Activated CD4-positive, alpha-beta memory T cell treated with anti-CD3 and anti-CD28 coated beads, Interleukin-2, amount 10 ng/mL, durations not matched to agents 7 days and 5 days (primary cell): ENCODE measurements at places on chromosomes 12 and 14. TPM values are rescaled to one million over a fixed set of nuclear protein-coding genes. Genes with fewer than 3 reads are reported as not detected.
A peak's percentile ranks its signal among the peaks of the same experiment; 100 is the strongest.

GRCh38 chr14:88618476-88618875, 55.6 kb downstream of the ZC3H14 start:
- no peaks in the 10 kb centered on the region for H3K27me3 ChIP-seq
- no peak overlapping the region for H3K4me3 ChIP-seq
- H3K27ac ChIP-seq: no peak overlapping the region
- DNase-seq: no peak
- peaks cover 5% of the 10 kb centered on the region for H3K4me1 ChIP-seq

- peaks cover 46% of the 10 kb centered on the region for H3K4me1 ChIP-seq
- peak overlapping the region; percentile 64 for H3K27ac ChIP-seq
- peak overlapping the region; percentile 88 for H3K4me3 ChIP-seq
- DNase-seq: peak; percentile 31
- peaks cover 1% of the 10 kb centered on the region for H3K27me3 ChIP-seq
- peaks cover 8% of the 10 kb centered on the region for H3K36me3 ChIP-seq
Observed at GRCh38 chr12:121295746-121296617, 527 bp downstream of the CAMKK2 start.

Gene RASSF9
- total RNA-seq: not detected

DNA sequence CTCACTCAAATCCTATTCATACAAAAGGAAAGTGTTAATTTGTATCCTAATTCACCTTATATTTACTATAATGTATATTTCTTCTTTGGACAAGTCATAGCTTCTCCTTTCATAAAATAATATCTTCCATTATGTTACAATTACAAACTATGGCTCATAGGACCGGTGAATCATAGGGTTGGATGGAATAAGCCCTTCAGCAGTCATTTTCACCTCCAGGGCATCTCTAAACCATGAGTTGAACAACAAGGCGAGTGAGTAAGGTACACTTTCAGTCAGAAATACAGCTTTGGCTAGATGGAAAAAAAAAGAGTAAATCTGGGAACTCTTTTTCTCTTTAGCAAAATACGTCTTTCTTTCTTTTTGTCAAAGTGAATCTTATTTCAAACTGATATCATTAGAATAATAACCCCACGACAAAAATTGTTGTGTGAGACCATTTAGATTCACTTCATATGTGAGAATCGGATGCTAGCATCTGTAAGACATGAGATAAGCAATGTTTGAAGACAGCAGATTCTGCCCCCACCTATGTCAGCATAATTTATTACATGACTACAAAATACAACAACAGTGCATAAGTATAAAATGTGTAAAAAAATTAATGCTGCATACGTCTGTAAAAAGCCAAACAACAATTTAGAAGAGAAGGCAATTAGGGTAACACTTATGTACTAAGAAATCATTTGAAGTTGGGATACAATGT, 184.4 kb upstream of the SLC38A2 start:
- H3K4me1 ChIP-seq: peaks cover 3% of the 10 kb centered on the region
- H3K4me3 ChIP-seq: no peak overlapping the region
- H3K36me3 ChIP-seq: peaks cover 9% of the 10 kb centered on the region

Gene CD163L1
- total RNA-seq: not detected

Gene ARMH4
- total RNA-seq: not detected

GRCh38 chr12:127388985-127389384, 878.0 kb upstream of the TMEM132C start:
- no peak for DNase-seq
- no peak overlapping the region for H3K27ac ChIP-seq
- H3K4me1 ChIP-seq: no peaks in the 10 kb centered on the region
- H3K4me3 ChIP-seq: no peak overlapping the region
- H3K27me3 ChIP-seq: no peaks in the 10 kb centered on the region

Gene C1S
- total RNA-seq: 1.7 TPM

DNA sequence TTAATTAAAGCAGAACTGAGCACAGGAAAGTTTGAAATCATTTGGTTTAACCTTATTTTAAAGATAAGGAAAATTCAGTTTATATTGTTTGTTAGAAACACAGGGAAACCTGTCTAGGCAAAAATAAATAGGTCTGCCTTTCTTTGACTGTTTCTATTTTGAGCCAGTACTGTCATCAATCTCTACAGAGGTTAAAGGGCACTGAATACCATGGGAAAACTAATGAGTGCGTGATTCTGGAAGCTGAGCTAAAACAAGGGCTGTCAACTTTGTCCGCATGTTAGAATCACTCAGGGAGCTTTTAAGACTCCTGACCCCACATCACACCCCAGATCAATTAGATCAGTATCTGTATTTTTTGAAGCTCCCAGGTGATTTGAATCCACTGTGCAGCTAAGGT, 38.8 kb downstream of the NOPCHAP1 start:
- DNase-seq: no peak
- H3K27me3 ChIP-seq: no peaks in the 10 kb centered on the region
- no peaks in the 10 kb centered on the region for H3K4me1 ChIP-seq
- no peak overlapping the region for H3K27ac ChIP-seq
- no peak overlapping the region for H3K4me3 ChIP-seq

Gene CPNE6
- not detected for total RNA-seq

DNA sequence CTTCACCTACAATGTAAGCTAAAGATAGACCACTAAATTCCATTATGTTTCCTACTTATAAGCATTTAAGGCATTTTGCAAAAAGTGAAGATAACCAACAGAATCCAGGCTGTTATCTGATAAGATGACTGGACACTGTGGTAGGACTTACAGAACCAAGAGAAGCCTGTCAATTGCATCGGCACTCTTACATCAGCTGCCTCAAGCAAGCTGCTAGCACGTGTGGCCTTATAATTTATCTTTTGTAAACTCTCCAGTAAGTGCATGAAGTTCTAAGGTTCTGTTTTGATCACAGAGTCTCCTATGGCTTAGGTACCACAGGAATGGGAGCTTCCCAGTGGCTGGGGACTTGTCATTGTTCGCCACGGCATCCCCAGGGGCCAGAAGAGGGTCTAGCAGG, 88.7 kb downstream of the TRAFD1 start:
- H3K36me3 ChIP-seq: peaks cover 31% of the 10 kb centered on the region
- no peak overlapping the region for H3K4me3 ChIP-seq
- H3K4me1 ChIP-seq: no peaks in the 10 kb centered on the region
- no peak overlapping the region for H3K27ac ChIP-seq
- H3K27me3 ChIP-seq: no peaks in the 10 kb centered on the region

Gene GPR132
- 51.4 TPM for total RNA-seq

GRCh38 chr12:87704374-87704773, 324.8 kb downstream of the C12orf50 start:
- H3K4me1 ChIP-seq: no peaks in the 10 kb centered on the region
- no peak overlapping the region for H3K27ac ChIP-seq
- no peak for DNase-seq
- H3K36me3 ChIP-seq: no peaks in the 10 kb centered on the region

DNA sequence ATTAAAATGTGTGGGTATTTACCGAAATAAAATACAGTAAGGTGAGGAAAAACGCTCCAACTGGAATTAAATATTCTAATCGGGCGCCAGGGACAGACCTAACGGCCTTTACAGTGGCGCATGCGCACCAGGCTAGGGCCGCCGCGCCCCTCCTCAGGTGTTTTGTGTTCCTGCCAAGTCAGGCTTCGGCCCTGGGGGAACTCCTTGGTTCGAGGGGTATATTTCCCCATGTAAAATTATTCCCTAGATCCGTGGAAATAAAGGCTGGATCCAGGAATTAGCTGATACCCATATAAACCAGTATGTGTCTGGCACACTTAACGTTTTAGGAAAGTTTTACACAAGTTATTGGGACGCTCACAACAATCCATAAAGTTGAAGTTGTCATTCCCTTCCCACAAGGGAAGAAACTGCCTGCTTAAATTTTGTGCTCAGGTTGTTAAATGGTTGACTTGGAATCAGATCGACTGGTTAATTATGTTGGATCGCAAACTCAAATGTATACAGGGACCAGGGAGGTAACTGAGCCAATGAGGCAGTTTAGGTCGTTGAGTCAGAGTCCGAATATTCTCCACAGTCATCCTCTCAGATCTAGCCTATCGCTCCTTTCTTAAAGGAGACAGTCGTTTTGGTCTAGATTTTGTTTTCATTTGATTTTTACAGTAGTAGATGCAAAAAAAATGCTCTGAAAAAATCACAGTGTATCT, 621 bp upstream of the ANAPC7 start:
- peak; percentile 80 for DNase-seq
- H3K4me3 ChIP-seq: peak overlapping the region; percentile 97
- H3K27ac ChIP-seq: peak overlapping the region; percentile 98
- no peaks in the 10 kb centered on the region for H3K27me3 ChIP-seq
- H3K36me3 ChIP-seq: peaks cover 21% of the 10 kb centered on the region
- H3K4me1 ChIP-seq: peaks cover 28% of the 10 kb centered on the region

- no peak for DNase-seq
- H3K27ac ChIP-seq: peak overlapping the region; percentile 87
- H3K4me1 ChIP-seq: peaks cover 45% of the 10 kb centered on the region
- H3K27me3 ChIP-seq: no peaks in the 10 kb centered on the region
- peak overlapping the region; percentile 96 for H3K4me3 ChIP-seq
Observed at GRCh38 chr12:98645572-98646067, 530 bp downstream of the APAF1 start.

Gene RD3L
- total RNA-seq: not detected

Gene ESRRB
- 0.10 TPM for total RNA-seq

- H3K4me1 ChIP-seq: peaks cover 28% of the 10 kb centered on the region
- H3K36me3 ChIP-seq: peaks cover 20% of the 10 kb centered on the region
- peak overlapping the region; percentile 69 for H3K27ac ChIP-seq
- peaks cover 25% of the 10 kb centered on the region for H3K27me3 ChIP-seq
Observed at GRCh38 chr14:69153873-69154270, 953 bp upstream of the DCAF5 start.

- no peak overlapping the region for H3K4me3 ChIP-seq
- H3K27me3 ChIP-seq: peaks cover 7% of the 10 kb centered on the region
- no peak for DNase-seq
- peaks cover 5% of the 10 kb centered on the region for H3K4me1 ChIP-seq
- no peaks in the 10 kb centered on the region for H3K36me3 ChIP-seq
Observed at GRCh38 chr12:12323591-12323990, 26.5 kb downstream of the MANSC1 start.

GRCh38 chr14:54554401-54554800, 12.5 kb upstream of the SAMD4A start:
- H3K4me1 ChIP-seq: no peaks in the 10 kb centered on the region
- H3K27me3 ChIP-seq: peaks cover 14% of the 10 kb centered on the region
- no peaks in the 10 kb centered on the region for H3K36me3 ChIP-seq
- H3K4me3 ChIP-seq: no peak overlapping the region
- H3K27ac ChIP-seq: no peak overlapping the region

DNA sequence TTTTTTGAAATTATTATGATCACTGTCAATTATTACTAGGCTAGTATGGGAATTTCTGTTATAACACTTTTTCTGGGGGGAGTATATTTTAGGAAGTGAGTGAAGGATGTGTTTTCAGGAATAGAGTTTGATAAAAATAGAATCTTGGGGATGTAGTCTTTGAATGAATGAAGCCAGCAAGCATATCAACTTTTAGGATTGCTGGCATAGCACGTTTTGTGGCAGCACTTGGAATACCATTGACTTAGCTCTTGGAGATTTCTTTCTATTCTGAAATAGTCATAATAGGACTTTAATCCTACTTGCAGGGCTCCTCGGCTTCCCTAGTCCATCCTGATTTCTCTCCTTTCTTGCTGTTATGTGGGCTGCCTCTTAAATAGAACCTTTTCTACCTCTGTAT, 141.6 kb downstream of the DACT1 start:
- H3K4me1 ChIP-seq: no peaks in the 10 kb centered on the region
- H3K4me3 ChIP-seq: no peak overlapping the region
- H3K36me3 ChIP-seq: no peaks in the 10 kb centered on the region

- H3K4me1 ChIP-seq: peaks cover 16% of the 10 kb centered on the region
- no peak overlapping the region for H3K4me3 ChIP-seq
- no peak for DNase-seq
- H3K27ac ChIP-seq: no peak overlapping the region
Observed at GRCh38 chr12:104152685-104153241, 14.8 kb upstream of the NFYB start.

- no peak overlapping the region for H3K27ac ChIP-seq
- no peak overlapping the region for H3K4me3 ChIP-seq
- no peak for DNase-seq
- no peaks in the 10 kb centered on the region for H3K36me3 ChIP-seq
Observed at GRCh38 chr12:55666508-55666907, 29.8 kb downstream of the OR10P1 start.

- H3K27ac ChIP-seq: no peak overlapping the region
- no peaks in the 10 kb centered on the region for H3K27me3 ChIP-seq
- no peaks in the 10 kb centered on the region for H3K36me3 ChIP-seq
- H3K4me1 ChIP-seq: no peaks in the 10 kb centered on the region
Observed at GRCh38 chr12:41061192-41061591, 126.9 kb upstream of the PDZRN4 start.

GRCh38 chr12:126337556-126338441, 1272.6 kb downstream of the AACS start:
- H3K4me1 ChIP-seq: no peaks in the 10 kb centered on the region
- DNase-seq: no peak
- no peaks in the 10 kb centered on the region for H3K36me3 ChIP-seq
- no peak overlapping the region for H3K27ac ChIP-seq
- H3K27me3 ChIP-seq: no peaks in the 10 kb centered on the region

DNA sequence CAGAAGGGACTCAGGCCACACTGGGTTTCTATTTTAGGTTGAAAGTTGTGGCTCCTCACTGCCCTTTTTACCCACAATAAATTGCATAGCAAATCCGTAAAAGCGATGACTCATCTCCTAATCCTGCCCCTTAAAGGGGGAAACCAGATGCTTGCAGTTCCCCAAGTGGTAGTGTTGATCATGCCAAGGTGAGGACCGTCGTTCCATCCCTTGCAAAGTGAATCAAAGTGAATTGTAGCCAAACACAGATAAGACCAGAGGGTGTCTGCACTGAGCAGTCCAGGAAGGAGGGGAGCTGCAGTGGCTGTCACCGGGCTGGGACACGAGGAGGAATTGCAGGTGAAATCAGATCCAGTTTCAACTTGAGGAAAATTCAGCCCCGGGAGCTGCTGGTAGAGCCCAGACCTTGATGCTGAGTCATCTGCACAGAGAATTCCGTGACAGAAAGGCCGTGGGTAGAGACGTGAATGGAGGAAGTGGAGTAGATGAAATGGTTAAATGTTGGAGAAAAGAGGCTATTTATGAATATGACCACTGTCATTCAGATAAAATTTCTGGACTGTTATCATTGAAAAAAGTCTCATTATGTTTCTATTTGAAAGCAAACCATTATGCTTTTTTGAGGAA, 44.2 kb upstream of the MMP17 start:
- no peak overlapping the region for H3K4me3 ChIP-seq
- DNase-seq: no peak
- H3K27ac ChIP-seq: no peak overlapping the region

DNA sequence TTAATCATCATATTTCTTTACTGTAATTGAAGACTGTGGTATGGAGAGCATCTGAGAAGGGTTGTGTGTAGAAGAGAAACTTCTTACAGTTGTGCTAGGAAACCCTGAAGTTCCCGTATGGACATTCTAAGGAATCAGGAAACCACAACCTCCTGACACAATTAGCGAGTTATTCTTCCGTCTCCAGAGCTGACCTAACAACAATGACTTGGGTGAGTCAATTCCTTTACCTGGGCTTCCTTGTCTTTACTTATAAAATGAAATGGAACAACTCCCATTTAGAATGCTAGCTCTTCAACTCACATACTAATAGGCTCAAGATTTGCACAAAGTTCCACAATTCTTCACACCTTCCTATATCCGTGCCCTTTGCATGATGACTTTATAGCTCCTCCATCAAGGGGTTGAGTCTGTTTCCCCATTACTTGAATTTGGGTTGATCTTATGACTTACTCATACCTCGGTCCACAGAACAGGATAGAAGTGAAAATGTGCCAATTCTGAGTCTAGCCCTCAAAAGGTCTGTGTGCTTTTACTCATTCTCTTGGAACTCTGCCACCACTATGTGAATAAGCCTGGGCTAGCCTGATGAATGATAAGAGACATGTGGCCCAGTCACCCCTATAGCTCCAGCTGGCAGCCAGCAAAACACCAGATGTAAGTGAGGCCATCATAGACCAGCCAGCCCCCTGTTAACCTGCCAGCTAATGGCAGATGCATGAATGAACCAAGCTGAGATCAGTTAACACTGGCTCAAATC, 459.4 kb downstream of the ETNK1 start:
- DNase-seq: no peak
- H3K4me1 ChIP-seq: no peaks in the 10 kb centered on the region
- H3K4me3 ChIP-seq: no peak overlapping the region
- H3K36me3 ChIP-seq: no peaks in the 10 kb centered on the region
- no peaks in the 10 kb centered on the region for H3K27me3 ChIP-seq
